Stimulated activated CD4-positive, alpha-beta T cell treated with anti-CD3 and anti-CD28 coated beads, Interleukin-12 subunit alpha, Interleukin-12 subunit beta, amount 100 ng/mL, for 24 hours (primary cell): ENCODE measurements at places on chromosomes 5 and 9.

DNA sequence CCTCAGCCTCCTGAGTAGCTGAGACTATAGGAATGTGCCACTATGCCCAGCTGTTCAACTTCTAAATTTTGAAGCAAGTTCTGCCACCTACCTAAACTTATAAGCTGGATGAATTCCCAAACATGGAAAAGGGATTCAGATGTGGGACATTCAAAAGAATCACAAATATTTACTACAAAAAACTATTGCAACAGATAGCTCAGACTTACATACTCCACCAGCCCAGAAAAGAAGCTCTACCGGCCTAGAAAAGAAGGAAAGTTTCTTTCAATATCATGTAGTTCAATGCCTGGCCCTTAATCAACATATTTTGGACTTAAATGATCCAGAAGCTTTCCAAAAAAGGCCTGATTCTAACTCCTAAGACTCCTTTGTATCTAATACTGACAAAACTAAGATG, 23.8 kb downstream of the SH3RF2 start:
- no peak for DNase-seq

GRCh38 chr5:159338118-159338517, 7.8 kb upstream of the IL12B start:
- no peak for DNase-seq

DNA sequence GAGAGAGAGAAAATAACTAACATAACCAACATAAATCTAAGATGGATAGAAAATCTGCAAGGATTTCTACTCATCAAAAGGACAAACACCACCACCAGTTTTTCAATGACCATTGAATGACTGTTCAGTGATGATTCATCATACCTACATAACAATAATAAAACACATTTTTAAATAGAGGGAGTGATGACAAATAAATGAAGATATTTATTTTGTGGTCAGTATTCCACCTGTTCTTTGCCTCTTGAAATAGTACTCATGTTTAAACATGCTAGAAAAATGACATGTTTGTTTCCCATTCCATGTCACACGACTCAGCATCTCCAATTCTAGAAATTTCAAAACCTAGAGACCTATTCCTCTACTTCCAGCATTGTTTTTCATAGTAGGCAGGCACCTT, 34.6 kb upstream of the ADAMTS16 start:
- DNase-seq = no peak

GRCh38 chr9:88996046-88996920, 5.0 kb downstream of the S1PR3 start:
- DNase-seq = no peak

- no peak for DNase-seq
These were observed 414.8 kb upstream of the SLC30A5 start for GRCh38 chr5:68679041-68679440.

GRCh38 chr5:170491479-170491878, 12.3 kb upstream of the KCNIP1 start:
- DNase-seq = no peak

- no peak for DNase-seq
These were observed 43.1 kb upstream of the CKMT2 start for GRCh38 chr5:81189875-81190498.

DNA sequence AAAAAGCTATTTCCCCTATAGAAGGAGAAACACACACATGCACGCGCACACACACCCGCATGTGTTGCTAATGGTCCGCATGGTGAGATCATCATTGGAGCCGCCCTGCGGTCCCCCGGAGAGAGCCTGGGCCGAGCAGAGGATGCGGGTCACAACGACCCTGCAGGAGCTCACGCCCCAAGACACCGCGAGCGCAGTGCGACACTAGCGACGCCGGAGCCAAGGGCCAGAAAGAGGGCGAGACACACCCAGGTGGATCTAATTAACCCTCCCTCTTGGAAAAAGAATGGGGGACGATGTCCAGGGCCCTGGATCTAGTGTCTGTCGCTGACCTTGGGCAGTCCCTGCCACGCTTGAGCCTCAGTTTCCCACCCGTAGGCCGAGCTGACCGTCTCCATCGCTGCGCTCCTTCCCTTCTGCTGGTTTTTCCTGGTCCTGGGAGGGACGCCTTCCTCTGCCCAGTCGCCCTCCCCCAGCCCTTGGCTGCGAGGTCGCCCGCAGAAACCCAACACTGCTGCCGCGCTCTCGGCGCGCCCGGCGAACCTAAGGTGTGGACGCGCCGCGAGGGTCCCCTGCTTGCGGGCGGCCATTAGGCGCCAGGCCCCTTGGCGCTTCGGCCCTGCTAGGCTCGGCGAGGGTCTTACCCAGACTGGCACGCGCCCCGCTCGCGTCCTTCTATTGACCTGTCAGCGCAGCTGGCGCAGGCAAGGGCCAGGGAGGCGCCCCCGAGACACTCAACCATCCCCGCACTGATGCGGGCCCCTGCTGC, 47.5 kb upstream of the RNF20 start:
- no peak for DNase-seq

DNA sequence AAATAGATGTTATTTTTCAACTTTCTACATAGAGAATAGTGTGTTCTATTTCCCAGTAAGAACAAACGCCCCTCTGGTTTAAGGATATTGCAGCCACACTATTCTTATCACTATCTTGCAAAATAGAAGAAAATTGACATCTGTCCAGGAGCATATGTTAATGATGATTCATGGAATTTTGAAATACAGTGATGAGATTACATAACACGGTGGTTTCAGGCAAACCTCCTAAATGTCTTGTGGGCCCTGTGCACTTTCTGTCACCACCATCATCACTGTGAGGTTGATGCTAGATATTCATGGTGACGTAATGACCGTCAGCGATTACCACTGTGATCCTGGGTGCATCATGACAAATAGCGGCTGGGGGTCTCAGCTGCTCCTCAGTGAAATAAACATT, 48.1 kb downstream of the CFAP90 start:
- DNase-seq = no peak

DNA sequence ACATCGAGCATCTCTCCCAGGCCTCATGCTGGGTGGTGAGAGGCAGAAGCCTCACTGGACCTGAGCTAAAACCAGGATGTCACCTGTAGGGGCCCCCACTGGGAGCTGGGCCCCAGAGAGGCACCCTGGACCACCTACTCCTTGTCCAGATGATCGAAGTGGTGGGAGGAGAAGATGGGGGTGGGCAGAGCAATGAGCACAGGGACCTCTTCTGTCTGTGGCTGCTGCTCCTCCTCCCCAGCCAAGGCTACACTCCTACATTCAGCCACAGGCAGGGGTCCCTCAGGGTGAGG, 227.5 kb downstream of the CACNA1B start:
- no peak for DNase-seq

GRCh38 chr9:83340451-83340850, 197.8 kb downstream of the FRMD3 start:
- DNase-seq = no peak

DNA sequence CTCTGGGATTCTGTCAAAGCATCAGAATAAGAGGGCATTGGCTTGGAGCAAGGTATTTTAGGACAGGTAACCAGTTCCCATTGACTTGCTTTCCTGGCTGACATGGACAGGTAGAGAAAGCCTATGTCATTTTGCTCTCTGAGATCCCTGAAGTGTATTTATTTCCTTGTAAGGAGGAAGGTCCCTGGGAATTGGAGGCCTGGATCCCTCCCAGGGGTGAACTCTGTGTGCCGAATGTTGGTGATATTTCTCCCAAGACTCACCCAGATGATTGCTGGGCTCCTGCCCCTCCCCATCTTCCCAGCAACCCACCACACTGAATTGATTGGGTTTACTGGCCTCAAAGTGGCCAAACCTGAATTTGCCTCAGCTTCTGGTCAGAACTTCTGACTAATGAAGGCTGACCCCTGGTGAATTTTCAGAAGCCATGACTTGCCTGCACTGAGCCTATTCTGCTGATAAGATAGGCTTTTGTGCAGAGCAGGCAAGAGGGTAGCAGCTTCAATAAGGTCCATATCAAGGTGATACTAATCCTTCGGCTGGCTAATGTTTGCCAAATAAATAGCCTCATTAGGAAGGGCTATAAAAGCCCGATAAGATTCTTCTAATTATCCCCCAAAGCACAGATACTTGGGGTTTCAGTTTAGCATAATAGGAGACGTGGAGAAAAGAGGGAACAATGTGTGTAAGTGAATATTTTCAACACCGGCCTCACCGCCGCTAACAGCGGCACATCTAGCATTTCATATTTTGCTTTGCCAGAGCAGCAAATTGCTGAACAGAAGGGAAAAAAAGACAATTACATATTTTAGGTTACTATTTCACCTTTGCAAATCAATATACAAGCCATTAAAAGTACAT, 152.9 kb upstream of the PITX1 start:
- no peak for DNase-seq

DNA sequence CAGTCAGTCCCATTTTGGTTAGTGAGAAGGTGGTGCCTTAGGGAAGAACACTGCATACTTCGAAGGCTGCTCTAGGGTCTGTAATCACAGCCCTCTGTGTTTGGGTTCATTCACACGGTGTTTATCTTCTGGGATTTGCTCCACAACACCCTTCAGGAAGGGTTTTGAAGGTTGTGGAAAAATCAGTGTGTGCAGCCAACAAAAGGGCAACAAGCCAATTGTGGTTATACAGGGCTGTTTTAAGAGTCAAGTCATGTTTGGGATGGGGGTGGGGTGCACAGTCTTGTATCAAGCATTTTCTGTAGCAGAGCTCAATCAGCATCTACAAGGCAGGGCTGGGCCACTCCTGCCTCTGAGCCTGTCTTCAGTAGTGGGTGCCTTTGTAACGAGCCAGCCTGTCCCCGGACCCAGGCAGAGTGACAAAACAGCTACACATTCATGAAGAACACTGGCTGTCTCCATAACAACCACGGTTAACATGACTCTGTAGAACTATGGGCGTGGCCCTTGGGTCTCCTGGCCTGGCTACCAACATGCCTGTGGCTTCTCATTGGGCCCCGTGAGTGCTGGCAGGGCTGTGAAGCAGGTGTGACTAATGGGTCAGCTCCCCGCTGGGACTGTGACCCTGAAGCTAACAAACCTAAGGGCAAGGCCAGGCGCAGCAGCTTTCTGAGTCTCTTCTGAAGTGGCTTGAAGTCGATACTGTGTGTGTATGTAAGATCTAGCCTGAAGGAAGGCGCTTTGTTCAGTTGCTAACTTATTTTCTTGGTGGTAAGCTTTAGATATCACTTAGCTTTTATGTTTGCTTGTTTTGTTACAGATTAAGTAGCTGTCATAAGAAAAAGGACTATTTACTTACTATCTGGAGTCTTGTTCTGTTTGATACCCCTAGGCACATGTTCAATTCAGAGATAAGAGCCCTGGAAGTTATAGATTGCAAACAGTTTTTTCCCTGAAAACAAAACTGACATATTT, 27.9 kb upstream of the GOLM1 start:
- no peak for DNase-seq

- DNase-seq = no peak
These were observed 270.5 kb upstream of the CD180 start for GRCh38 chr5:67467110-67467509.

DNA sequence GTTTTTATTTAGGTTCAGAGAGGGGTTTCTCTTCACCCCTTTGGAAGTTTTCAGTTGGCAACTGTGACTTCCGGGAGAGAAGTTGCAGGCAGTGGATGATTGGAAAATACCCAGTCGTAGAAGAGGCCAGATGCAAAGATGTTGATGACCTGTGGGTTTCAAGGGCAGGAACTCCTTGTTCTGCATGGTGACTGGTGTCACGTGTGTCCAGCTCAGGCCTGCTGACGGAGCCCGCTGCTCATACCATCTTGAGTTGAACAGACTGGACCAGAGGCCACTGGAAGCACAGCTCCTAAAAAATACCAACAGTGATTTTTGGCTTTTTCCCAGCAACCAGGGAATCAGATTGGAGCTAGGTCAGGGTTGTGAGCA, 243.9 kb upstream of the KLF4 start:
- DNase-seq = no peak

DNA sequence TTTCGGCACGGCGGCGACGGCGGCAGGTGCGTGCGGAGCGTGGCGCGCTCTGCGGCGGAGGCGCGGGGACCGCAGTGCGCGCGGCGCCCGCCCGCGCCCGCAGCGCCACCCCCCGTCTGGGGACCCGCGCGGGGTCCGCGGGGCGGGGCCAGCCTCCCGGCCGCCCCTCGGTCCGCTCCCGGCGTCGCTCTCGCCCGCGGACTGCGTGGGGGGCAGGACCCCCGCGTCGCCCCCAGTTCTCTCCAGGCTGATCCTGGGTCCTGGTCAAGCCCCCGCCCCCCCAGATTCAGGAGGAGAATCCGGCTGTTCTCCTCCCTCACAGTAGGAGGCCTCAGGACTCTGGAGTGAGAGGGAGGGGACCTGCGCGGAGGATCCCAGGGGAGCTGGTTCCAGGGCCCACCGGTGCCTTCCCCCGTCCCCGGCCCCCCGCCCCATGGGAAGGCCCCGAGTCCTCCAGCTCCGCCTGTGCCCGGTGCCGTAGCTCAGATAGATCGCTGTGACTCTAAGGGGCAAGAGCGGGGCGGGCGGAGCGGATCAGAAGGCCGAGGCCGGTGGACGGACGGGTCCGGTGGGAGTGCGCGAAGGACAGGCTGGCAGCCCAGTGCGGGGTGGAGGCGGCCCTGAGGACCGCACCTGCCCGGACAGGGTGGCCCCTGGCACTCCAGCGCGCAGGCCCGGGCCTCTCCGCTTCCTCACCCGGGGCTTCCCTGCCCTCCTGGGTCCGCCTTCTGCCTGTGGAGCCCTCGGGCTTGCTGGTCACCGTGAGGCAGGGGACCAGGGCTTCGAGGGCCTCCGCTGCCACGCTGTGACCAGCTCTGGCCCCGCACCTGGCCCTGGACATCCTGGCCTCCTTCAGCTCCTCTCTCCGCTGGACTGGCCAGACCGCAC, at the start of gene RNF208:
Gene RNF208, minus strand, starts transcription at position 51 of the 888 bp plus-strand sequence. CDS start 1,028 bp downstream, outside the sequence.
- no peak for DNase-seq

GRCh38 chr5:73943397-73943796, 317.4 kb downstream of the ARHGEF28 start:
- DNase-seq = no peak

- DNase-seq = no peak
These were observed 441.9 kb upstream of the PIK3R1 start for GRCh38 chr5:67773411-67774266.

DNA sequence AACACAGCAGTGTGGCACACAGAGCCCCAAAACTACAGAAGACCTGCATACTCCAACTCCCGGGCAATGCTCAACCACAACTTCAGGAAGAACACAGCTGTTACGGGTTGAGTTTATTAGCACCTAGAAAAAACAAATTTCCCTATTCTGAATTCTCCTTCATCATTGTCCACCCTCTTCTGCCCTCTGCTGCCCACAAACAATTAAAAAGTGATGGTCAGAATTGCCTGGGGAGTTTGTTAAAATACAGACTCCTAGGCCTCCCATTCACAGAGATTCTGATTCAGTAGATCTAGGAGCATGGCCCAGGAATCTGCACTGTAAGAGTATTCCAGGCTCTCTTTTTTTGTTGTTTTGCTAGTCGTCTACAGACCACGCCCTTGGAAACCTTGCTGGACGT, 310.6 kb downstream of the NDUFS4 start:
- no peak for DNase-seq

DNA sequence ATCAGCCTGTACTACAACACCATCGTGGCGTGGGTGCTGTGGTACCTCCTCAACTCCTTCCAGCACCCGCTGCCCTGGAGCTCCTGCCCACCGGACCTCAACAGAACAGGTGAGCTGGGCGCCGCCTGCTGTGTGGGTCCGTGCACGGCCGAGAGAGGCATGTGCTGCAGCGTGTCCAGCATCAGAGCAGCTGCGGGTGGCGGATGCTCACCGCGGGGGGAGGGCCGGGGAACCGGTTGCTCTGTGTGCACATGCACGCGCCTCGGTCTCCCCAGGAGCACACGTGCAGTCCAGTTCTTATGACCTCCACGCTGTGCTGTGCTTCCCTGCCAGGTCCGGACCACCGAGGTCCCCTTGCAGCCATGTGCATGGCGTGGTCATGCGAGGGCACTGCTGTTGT, 7.6 kb downstream of the SLC6A18 start:
- no peak for DNase-seq
